ENCODE measurements at places on chromosomes 4 and X. TPM values are rescaled to one million over a fixed set of nuclear protein-coding genes. Genes with fewer than 3 reads are reported as not detected.

DNA sequence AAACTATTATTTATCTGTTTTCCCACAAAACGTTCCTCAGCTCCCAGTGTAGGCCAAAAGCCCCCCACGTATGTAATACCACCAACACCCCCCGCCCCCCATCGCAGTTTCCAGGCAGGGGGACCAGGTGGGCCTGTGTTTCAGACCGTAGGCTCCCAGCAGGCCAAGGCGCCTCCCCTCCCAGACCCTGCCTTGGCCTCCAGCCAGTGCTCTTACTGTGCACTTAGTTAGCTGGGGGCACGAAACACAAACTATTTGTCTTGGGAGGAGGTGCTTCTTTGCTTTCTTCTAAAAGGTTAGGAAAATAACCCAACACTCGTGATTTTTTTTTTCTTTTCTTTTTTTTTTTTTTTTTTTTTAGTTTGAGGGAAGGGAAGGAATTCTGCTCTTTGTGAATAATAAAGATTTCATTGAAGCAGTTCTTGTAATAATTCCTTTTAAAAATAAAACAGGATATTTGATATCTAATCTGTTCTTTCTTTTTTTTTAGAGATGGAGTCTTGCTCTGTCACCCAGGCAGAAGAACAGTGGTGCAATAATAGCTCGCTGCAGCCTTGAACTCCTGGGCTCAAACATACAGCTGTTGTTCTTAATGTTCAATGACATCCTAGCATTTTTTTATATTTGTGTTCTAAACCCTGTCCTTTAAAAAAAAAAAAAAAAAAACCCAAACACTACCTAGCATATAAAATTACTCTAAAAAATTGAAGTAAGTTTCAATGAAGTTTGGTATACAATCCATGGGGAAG, 83.0 kb upstream of the CLDN34 start:
- no peak for DNase-seq

Gene COL25A1
- total RNA-seq: 0.76 TPM

DNA sequence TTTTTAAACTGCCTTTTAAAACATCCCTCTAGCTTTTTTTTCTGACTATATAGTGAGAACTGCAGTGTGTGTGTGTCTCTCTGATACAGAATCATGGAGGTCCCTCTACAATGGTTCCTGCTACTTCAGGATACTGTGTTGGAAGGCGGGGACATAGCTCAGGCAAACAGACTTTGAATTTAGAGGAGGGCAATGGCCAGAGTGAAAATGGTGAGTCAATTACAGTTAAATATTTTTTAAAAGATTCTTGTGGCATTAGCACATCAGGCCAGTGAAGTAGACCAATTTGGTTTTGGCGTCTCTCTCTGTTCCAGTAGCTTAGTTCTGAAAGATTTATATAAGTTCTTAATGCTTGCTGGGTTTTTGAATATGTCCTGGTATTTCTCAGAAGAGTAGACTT, 47.1 kb downstream of the ALG13 start:
- DNase-seq: no peak

Gene MAGEA12
- total RNA-seq: not detected

Gene TMPRSS11F
- 29.7 TPM for total RNA-seq

- no peak for DNase-seq
Measured at GRCh38 chr4:60805500-60806313, 394.4 kb upstream of the ADGRL3 start.

DNA sequence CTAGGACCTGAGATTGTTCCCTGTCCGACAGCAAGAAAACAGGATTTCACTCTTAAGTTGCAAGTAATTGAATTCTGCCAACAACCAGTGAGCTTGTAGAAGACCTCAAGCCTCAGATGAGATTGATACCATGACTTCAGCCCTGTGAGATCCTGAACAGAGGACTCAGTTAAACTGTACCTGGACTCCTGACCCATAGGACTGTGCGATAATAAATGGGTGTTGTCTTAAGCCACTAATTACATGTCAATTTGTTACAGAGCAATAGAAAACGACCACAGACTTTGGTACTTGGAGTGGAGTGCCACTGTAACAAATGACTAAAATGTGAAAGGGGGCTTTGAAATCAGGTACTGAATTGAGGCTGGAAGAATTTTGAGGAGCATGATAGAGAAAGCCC, 12.0 kb downstream of the PBDC1 start:
- no peak for DNase-seq

GRCh38 chr4:109209647-109210046, 92.8 kb downstream of the COL25A1 start:
- no peak for DNase-seq

- DNase-seq: no peak
Measured at GRCh38 chrX:39582091-39582490, 515.7 kb downstream of the BCOR start.

- DNase-seq: no peak
Measured at GRCh38 chr4:25903900-25904747, 9.9 kb upstream of the SMIM20 start.

Gene NLGN4X
- 0.46 TPM for total RNA-seq

- DNase-seq: no peak
Measured at GRCh38 chrX:155127465-155127864, 56.2 kb downstream of the BRCC3 start.

- no peak for DNase-seq
Measured at GRCh38 chr4:120749445-120750151, 172.9 kb downstream of the PRDM5 start.

Gene BST1
- total RNA-seq: 5.6 TPM

DNA sequence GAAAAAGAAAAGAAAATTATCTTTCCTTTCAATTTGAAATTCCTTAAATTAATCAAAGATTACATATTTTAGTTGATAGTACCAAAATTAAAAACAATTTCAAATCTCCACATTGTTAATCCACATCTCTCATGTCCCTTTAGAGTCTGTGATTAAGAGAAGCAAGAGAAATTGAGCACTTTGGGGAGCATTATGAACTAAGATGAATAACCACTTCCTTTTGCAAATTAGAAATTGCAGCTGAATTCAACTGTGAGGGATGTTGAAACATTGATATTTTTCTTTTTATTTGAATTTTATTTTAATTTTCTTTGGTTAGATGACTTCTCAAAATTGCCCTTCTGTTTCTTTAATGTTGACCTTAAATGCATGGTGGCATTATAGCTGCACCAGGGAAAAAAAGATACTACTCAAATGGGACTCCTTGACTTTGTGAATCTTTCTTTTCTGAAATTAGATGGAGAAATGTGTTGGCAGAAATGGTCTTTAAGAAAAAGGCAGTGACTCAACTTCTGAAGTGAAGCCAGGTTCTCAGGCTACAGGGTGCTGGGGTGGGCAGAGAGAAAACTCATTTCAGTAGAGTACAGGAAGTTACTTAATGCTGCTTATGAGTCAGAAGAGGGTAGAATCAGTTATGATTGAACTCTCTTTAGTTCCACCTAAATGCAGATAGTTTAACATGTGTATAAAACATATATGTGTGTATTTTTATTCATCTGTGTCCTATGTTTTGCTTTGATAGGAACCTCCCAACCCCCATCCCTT, 92.0 kb upstream of the TNIP3 start:
- no peak for DNase-seq

DNA sequence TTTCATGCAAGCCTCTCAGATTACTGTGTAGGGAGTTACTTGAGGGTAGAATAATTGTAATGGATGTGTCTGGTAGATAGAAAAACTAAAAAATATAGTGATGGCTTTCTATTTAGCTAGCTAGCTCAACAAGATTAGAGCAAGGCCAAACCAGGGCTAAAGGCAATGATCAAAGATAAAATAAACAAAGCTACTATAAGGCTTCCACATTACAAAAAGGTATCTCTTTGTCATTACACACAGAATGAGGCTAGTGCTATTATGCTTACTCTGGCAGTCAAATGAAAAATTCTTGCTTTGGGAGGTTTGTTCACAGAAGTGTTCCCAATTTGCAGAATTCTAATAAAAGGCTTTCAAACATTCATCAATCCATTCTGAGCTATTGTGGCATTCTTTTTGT, 121.6 kb upstream of the HTR2C start:
- no peak for DNase-seq

Data from lower leg skin (tissue), 4 donors.